ENCODE measurements at places on chromosomes 1 and 21. TPM values are rescaled to one million over a fixed set of nuclear protein-coding genes. Genes with fewer than 3 reads are reported as not detected.

GRCh38 chr1:205827623-205828022, 14.6 kb upstream of the SLC41A1 start:
- DNase-seq = no peak
- H3K4me3 ChIP-seq = no peak overlapping the region
- peaks cover 20% of the 10 kb centered on the region for H3K4me1 ChIP-seq
- peaks cover 3% of the 10 kb centered on the region for H3K36me3 ChIP-seq
- H3K27ac ChIP-seq = no peak overlapping the region

- H3K27me3 ChIP-seq = peaks cover 52% of the 10 kb centered on the region
- peak; percentile 3 for DNase-seq
- H3K4me3 ChIP-seq = peak overlapping the region; percentile 68
- H3K27ac ChIP-seq = no peak overlapping the region
- peaks cover 31% of the 10 kb centered on the region for H3K4me1 ChIP-seq
- no peaks in the 10 kb centered on the region for H3K36me3 ChIP-seq
Measured at GRCh38 chr1:186187601-186188000, 187.5 kb downstream of the TPR start.

A3GALT2 gene
- not detected for total RNA-seq

DNA sequence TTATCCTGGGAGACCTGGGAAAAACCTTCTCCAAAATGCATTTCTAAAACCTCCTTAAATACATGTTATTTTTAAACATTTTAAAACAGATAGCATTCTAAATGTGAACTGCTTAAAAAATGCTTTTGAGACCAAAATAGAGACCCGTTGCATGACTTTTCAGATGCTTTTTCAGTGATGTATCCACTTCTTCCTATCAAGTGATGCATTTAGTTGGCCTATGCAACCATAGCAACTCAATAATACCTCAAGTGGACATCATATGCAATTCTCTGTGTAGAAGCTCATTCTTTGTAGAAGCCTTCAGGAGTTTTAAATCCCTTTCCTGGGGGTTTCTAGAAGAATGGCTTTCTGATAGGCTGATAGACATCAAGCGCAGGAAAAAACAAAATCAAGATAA, 94.5 kb upstream of the RAVER2 start:
- no peak for DNase-seq
- peaks cover 1% of the 10 kb centered on the region for H3K36me3 ChIP-seq
- no peak overlapping the region for H3K4me3 ChIP-seq
- no peaks in the 10 kb centered on the region for H3K27me3 ChIP-seq
- H3K27ac ChIP-seq = no peak overlapping the region

DNA sequence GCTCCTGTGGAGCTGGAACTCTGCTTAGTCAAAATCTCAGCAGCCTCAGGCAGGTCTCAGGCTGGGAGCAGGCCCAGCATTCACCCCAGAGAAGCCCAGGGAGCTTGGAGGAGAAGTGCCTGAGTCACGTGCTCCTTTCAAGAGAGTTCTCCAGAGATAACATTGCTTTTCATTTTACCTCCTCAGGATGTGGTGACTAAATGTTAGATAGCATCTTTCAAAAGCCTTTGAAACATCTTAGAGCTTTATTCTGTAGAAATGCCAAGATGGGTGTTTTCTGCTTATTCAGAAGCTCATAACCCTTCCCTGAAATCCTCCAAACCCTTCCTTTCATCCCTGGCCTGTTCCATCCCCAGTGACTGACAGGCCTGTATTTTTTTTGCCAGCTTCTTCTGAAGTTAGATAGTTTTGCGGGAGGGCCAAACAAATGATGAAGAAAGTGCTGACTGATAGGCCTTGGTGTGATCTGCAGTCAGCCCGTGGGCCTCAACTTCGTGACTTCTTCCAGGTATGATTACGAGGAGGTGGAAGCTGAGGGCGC, 58.0 kb downstream of the PGM1 start:
- peaks cover 8% of the 10 kb centered on the region for H3K36me3 ChIP-seq
- peak overlapping the region; percentile 78 for H3K4me3 ChIP-seq
- peak; percentile 26 for DNase-seq
- H3K27ac ChIP-seq = peak overlapping the region; percentile 99
- H3K4me1 ChIP-seq = peaks cover 24% of the 10 kb centered on the region

- H3K4me1 ChIP-seq = no peaks in the 10 kb centered on the region
- no peak for DNase-seq
- no peak overlapping the region for H3K27ac ChIP-seq
- H3K4me3 ChIP-seq = no peak overlapping the region
Measured at GRCh38 chr1:86739648-86740509, 35.5 kb downstream of the SH3GLB1 start.

GRCh38 chr1:55043011-55043410, 3.7 kb downstream of the PCSK9 start:
- no peak overlapping the region for H3K27ac ChIP-seq
- no peak overlapping the region for H3K4me3 ChIP-seq
- peaks cover 40% of the 10 kb centered on the region for H3K27me3 ChIP-seq
- H3K36me3 ChIP-seq = no peaks in the 10 kb centered on the region
- DNase-seq = no peak

- DNase-seq = no peak
- no peak overlapping the region for H3K27ac ChIP-seq
- peaks cover 15% of the 10 kb centered on the region for H3K4me1 ChIP-seq
- H3K36me3 ChIP-seq = no peaks in the 10 kb centered on the region
- H3K4me3 ChIP-seq = no peak overlapping the region
Measured at GRCh38 chr1:156666862-156667609, 10.2 kb downstream of the NES start.

Data from activated T-cell treated with anti-CD3 and anti-CD28 coated beads, Interleukin-2, amount 50 U/mL, for 72 hours (primary cell).